Progenitor cell of endocrine pancreas (in vitro differentiated cells): ENCODE measurements at places on chromosomes 5 and 9. TPM values are rescaled to one million over a fixed set of nuclear protein-coding genes. Genes with fewer than 3 reads are reported as not detected.

DNA sequence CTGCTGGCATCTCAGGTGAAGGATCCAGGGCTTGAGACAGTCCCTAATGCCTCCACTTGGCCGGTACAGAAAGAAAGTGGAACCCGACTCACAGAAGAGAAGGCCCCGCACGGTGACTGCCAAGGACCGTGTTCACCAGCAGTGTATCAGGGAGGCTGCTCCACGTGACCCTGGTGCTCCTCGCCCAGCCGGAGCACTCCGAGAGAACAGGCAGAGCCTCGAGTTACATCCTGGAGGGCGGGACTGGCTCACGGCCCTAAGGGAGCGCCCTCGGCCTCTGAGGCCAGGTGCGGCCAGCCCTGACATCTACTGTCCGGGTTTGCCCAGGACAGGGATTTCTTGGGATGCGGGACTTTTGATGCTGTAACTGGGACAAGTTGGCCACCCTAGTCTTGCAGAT is 104.0 kb upstream of the SARDH start:
- no peak overlapping the region for H3K4me3 ChIP-seq
- H3K27me3 ChIP-seq: no peaks in the 10 kb centered on the region
- H3K36me3 ChIP-seq: no peaks in the 10 kb centered on the region
- DNase-seq: no peak
- H3K27ac ChIP-seq: peak overlapping the region; percentile 82

DNA sequence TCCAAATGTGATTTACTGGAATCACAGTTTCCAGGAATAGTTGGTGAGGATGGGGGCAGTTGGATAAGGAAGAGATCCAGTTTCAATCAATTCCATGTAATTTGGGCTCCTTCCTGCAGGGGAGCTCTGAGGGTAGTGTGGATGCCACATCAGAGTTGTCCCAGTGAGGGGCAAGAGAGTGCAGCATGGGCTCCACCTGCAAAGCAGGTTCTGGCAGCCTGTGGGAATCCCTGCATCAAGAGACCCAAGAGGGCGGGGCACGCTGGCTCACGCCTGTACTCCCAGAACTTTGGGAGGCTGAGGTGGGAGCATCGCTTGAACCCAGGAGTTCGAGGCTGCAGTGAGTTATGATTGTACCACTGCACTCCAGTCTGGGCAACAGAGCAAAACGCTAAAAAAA is 188.5 kb downstream of the CACNA1B start:
- H3K27me3 ChIP-seq: no peaks in the 10 kb centered on the region
- no peaks in the 10 kb centered on the region for H3K36me3 ChIP-seq
- H3K27ac ChIP-seq: no peak overlapping the region
- no peak for DNase-seq

- H3K4me1 ChIP-seq: no peaks in the 10 kb centered on the region
- H3K27me3 ChIP-seq: peaks cover 5% of the 10 kb centered on the region
- H3K36me3 ChIP-seq: no peaks in the 10 kb centered on the region
- H3K27ac ChIP-seq: no peak overlapping the region
- DNase-seq: no peak
These were observed 512.6 kb downstream of the BNC2 start for GRCh38 chr9:16357828-16358227.

DNA sequence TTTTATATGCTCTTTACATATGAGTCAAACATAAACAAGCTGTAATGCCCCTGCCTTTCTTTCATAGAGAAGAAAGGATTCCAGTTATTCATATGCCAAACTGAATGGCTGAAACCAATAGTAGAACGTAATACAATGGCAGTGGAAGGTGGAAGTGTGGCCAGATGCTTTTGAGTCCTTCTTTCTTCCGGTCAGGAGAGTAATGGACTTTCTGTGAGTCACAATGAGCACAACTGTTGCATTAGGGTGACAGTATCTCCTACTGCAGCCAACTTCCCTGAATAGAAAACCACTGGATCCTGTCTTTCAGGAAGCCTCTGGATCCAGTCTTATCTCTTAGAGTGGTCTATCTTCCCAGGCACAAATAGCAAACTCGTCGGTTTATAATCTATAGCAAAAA is 855.2 kb downstream of the MAT2B start:
- H3K36me3 ChIP-seq: peaks cover 6% of the 10 kb centered on the region
- no peaks in the 10 kb centered on the region for H3K27me3 ChIP-seq
- no peak overlapping the region for H3K4me3 ChIP-seq
- H3K4me1 ChIP-seq: peaks cover 7% of the 10 kb centered on the region
- H3K27ac ChIP-seq: no peak overlapping the region

GRCh38 chr9:85995097-85995496 is 54.2 kb downstream of the NAA35 start:
- no peak overlapping the region for H3K27ac ChIP-seq
- no peak for DNase-seq
- H3K27me3 ChIP-seq: no peaks in the 10 kb centered on the region
- H3K4me3 ChIP-seq: no peak overlapping the region
- H3K36me3 ChIP-seq: peaks cover 34% of the 10 kb centered on the region

DNA sequence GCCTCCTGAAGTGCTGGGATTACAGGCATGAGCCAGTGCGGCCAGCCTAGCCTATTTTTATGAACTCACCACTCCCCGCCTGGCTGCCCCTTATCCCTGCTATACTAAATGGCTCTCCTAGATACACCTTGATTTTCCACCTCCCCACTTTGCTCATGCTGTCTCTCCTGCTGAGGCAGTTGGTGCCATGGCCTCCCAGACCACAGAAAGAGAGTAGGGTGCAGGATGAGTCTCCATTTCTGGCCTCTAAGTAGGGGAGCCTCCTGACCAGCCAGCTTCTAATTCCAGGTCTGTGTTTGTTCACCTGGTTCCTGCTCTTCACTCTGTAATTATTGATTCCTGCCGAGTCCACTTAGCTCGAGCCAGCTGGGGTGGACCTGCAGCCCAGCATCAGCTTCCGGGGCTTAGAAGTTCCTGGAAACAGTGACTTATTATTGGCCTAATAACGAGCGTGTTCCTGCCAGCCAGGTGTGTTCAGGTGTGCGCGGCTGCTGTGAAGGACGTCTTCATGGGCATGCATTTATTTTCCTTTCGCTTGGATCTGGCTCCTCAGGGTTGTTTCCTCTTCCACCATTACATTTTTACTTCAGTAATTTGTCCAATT is 34.0 kb downstream of the ZNF618 start:
- H3K27ac ChIP-seq: peak overlapping the region; percentile 98
- DNase-seq: peak; percentile 33
- peaks cover 32% of the 10 kb centered on the region for H3K4me1 ChIP-seq
- H3K4me3 ChIP-seq: peak overlapping the region; percentile 49
- H3K27me3 ChIP-seq: no peaks in the 10 kb centered on the region

GRCh38 chr5:136123236-136123768 is 9.3 kb upstream of the SMAD5 start:
- H3K36me3 ChIP-seq: no peaks in the 10 kb centered on the region
- no peak for DNase-seq
- peaks cover 15% of the 10 kb centered on the region for H3K27me3 ChIP-seq
- peaks cover 11% of the 10 kb centered on the region for H3K4me1 ChIP-seq

The C1QTNF3 gene
- total RNA-seq: 9.6 and 11.0 TPM in 2 replicates
